ENCODE measurements at places on chromosomes 16 and 17.

GRCh38 chr17:73324160-73324475 is 12.3 kb upstream of the CDC42EP4 start:
- peak; percentile 79 for DNase-seq

GRCh38 chr17:74132354-74132753 is 71.1 kb upstream of the RPL38 start:
- DNase-seq, result no peak

GRCh38 chr17:32546031-32546444 is 59.2 kb downstream of the CDK5R1 start:
- DNase-seq, result peak; percentile 24

DNA sequence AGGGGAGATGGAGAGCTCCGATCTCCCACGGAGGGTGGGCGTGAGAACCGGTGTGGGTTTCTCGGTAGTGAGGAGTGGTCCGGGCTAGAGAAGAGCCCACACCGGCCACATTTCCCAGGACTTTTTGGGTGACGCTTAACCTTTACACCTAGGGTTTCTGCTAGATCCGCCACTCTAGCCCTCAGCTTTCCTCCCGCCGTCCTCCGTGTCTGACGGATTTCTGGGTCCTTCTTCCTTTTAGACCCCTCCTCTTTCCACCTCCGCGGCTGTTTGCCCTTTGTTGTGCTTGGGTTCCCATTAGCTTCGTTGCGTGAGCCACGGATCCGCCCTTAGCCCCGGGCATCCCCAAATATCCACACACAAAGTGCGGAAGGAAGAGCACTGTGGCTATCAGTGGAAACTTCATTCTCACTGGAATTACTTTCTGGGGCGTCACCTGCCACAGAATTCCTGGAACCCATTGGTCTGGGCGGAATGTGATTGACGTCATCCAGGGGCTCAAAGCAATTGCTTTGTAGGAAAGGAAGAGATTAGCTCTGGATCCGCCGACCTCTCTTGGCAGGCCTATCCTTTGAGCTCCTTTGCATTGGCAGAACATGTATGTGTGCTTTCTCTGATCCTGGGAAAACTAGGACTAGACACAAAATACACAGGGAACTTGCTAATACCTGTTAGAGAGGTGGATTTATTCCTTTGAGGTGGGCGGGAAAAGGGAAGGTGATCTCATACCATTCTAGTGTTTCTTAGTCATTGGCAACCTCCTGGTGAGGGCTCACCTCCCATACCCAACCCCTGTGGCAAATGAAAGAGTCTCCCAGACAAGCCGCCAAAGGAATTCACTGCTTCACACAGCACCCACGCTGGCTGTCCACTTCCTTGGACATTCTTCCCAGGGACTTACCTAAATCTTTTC is 654 bp downstream of the TNFAIP1 start:
- peak; percentile 84 for DNase-seq

- no peak for DNase-seq
Observed at GRCh38 chr17:69254187-69254586, 25.6 kb upstream of the ABCA10 start.
